ENCODE measurements at places on chromosomes 11 and 22.
A peak's percentile ranks its signal among the peaks of the same experiment; 100 is the strongest.

GRCh38 chr11:118295815-118296454, 8.6 kb upstream of the CD3E start:
- DNase-seq, result no peak

DNA sequence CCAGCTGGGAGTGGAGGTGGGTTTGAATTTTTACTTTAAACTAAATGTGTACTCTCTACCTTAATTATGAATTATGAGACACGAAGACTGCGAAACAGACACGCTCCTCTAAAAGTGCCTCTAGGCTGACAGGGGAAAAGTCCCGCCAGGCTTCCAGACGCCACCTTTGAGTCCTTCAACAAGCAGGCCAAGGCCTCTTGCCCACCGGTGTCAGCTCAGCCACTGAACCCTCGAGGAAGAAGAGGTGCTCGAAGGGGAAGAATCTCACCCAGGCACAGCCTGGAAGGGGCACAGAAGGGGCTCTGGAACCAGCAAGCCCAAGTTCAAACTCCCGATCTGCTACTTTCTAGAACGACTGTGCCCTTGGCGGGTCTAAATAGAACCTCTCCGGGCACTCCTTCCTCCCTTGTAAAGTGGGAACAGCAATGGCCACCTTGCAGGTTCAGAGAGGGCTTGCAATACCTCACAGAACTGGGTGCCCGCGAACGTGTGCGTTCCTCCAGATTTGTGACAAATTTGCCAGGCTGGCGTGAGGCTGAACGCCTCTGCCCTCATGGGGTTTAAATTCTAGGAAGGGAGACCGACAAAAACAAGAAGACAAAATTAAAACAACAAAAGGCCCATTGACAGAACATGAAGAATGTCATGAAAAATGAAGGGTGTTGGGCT, 158.5 kb upstream of the GRK3 start:
- no peak for DNase-seq

DNA sequence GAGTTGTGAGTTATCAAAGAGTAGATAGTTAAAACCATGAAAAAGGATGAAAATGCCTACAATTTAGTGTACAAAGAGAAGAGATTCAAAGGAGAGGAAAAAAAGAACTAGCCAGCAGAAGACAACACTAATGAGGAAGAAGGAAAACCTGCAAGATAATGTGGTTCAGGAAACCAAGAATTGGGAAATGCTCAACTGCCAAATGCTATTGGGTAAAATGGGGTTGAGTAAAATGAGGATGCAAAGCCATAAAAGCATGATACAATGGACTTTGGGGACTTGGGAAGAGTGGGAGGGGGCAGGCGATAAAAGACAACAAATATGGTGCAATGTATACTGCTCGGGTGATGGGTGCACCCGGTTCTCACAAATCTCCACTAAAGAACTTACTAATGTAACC, 7.6 kb upstream of the OR52K2 start:
- no peak for DNase-seq

DNA sequence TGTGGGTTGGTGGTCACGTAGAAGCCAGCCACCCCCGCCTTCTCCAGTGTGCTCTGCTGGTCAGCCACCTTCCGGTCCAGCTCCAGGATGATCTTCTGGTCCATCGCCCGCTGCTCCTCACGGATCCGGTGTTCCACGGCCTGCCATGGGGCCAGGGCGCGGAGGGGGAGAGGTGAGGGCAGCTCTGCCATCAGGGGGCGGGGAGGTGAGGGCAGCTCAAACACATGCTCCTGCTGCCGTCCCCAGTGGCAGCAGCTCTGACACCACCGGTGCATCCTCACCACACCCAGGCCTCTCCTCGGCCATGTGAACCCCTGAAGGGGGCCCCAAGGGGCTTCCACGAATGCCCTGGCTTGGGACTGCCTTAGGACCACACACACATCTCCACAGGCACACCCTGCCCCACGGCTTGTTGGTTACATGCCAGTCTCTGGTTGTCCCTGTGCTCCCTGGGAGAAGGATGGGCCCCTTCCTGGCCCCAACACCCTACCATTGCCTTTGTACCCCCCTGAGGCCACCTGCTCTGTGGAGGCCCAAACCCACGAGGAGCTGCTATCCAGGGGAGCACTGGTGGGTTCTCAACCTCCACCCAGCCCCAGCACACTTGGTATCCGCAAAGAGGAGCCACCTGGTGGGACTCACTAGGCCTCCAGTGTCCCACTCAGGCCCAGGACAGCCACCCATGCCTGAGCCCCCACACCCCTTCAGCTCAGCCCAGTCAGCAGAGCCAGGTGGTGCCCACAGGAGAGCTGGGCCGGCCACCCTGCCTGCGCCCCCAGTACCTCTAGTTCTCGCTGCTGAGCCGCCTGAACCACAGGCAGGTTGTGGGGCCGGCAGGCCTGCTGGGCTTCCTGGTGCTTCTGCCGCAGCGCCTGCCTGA, 4.3 kb downstream of the DGCR6L start:
- DNase-seq, result peak; percentile 44

- no peak for DNase-seq
These were observed 1.5 kb downstream of the UFD1 start for GRCh38 chr22:19477321-19478044.

DNA sequence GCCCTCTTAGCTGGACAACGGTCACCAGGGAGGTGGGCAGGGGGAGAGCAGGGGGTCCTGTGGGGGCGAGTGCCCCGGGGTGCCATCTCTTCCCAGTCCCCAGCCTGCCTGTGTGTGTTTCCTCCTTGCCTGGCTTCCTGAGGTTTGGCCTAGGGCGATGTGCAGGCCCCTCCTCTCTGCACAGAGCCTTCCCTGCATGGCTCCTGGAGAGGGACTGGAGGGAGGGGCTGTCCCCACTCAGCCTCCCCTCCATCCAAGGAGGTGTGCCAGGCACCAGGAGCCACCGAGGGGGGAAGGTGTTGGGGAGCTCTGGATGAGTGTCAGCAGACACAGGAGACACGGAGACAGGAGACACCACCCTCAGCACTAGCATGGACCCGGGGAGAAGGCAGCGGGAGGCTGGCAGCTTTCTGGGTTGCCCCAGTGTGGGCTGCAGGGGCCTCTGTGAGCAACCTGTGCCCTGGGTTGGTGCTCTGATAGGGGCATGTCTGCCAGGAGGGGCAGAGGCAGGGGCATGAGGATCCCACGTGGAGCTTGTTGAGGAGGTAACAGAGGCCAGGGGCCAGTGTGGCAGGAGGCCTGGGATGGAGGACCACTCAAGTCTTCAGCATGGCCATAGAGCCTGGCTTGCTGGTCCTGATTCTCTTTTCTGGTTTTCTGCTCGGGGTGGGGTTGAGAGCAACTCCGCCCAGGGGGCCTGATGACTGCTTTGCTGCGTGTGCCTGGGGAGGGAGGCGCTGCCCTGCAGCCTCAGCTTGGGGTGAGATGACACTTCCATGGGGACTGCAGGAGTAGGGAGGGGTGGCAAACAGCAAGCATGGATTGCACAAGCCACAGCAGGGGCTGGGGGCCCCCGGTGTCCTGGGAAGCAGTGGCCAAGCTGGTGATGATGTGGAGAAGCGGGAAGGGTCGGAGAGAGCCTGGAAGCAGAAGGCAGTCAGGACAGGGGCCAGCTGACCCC, 78.8 kb downstream of the ST3GAL4 start:
- no peak for DNase-seq

GRCh38 chr22:27399161-27399560, 402.4 kb downstream of the MN1 start:
- no peak for DNase-seq

DNA sequence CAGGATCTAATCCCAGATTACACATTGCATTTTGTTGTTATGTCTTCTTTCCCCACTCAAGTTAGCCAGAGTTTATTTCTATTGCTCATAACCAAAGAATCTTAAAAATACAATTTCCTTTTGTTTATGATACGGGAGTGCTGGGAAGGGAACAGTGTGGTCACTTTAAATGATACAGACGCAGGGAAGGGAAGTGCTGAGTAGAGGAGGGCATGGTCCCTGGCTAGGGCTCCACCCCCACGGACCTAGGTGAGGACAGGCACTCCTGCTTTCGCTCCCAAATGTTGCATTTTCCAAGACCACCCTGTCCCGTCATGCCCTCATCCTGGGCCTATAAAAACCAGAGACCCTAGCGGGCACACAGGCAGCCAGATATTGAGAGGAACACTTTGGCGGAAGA, 30.6 kb upstream of the NARS2 start:
- DNase-seq, result no peak

- no peak for DNase-seq
These were observed 846 bp upstream of the UNC93B1 start for GRCh38 chr11:68004551-68005335.

DNA sequence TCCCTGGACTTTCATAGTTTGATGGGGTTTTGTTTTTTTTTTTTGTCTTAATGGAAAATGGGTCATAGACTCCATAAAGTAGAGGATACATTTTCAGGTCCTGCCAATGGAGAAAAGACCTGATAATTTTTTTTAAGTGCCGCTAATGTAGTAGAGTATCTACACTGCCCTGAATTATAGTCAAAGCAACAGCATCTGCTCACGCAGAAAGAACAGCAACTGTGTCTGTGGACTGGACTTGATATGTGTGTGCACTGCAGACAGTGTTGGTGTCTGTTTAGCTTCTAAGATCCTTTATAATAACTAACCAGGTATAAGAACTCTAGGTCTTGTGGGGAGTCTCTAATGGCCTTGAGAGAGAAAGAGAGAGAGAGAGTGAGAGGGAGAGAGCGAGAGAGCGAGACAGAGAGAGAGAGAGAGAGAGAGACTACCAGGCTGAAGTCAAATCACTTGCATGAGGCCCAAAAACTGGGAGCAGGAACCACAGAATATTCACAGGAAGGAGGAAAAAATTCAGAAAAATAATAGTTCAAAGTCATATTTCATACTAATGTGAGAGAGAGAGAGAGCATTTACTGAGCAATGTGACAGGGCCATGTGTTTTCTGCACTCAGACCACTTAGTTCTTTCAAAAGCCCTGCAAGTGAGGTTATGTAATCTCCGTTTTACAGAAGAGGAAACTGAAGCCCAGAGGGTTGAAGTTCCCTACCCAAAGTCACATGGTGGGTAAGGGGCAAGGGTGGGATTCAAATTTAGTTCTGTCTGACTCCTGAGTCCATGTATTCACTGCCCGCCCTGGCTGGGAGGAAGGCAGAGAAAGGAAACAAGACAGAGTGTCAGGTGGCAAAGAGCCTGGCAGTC, 8.6 kb upstream of the MIAT start:
- DNase-seq, result no peak

- no peak for DNase-seq
These were observed 461.6 kb downstream of the BUD13 start for GRCh38 chr11:116311206-116311605.

- DNase-seq, result no peak
These were observed 185.3 kb downstream of the BRD1 start for GRCh38 chr22:49642331-49642730.

DNA sequence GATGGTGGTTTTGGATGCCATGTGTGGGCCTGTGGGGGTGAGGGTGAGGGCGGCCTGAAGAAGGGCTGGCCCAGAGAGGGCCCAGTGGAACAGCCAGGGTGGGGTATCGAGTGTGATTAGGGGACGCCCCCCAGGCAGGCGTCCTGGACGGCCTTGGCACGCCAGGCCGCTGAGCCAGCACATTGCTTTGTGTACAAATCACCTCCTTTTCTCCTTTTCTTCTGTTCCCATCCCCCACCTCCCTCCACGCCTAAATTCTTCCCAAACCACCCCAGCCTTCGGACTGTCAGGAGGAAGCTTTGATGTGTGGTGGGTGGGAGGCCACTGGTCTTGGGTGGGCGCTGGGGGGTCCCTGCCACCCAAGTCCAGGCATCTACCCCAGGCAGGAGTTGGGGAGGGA, 7.8 kb upstream of the CD248 start:
- DNase-seq, result peak; percentile 100

DNA sequence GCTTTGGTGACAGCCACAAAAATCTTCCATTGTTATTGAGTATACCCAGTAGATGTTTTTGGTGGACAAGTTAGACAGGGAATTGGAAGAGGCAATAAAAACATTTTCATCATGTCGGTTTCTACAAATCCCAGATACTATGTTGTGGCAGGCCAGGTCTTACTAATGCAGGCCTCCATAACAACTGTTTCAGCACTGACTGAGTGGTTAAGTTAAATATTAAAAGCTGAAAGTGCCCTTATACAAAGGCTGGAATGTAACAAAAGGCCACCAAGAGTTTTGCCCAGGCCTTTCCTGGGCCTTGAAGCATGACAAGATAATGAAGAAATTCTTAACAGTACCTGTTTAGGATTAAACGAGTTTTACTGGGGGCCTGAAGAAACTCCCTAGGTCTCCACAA, 29.3 kb downstream of the DMC1 start:
- no peak for DNase-seq

DNA sequence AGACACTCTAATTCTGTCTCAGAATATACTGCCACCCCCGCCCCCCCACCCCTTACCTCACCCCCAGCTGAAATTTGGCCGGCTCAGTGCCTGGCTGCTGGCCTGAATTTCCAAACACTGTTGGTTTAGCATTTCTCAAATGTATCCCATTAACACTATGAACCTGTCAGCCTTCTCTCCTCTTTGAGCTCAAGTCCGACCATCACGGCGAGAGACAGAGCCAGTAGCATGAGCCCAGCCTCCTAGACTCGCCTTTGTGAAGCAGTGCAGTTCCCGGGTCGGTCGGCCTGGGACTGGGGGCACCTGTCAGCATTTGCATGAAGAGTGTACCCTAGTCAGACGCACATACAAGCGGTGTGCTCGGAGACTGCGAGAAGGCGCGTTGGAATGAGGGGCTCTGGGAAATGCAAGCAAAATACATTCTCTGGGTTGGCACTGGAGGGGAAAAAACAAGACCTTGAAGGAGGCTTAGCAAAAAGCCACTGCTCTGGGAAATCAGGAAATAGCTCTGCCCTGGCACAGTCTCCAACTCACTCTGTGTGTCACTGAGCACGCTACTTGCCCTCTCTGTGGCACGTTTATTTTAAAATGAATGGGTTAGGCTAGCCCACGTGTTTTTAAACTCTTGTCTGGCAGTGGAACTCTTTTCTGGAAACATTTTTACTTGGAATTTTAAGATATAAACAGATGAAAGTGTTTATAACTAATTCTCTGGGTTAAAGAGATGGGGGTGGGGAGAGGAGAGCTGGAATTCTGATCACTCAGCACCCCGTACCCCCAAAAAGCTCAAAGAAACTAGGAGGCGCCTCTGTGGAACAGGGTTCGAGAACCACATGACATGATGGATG, 108.3 kb downstream of the TIMP3 start:
- DNase-seq, result no peak

DNA sequence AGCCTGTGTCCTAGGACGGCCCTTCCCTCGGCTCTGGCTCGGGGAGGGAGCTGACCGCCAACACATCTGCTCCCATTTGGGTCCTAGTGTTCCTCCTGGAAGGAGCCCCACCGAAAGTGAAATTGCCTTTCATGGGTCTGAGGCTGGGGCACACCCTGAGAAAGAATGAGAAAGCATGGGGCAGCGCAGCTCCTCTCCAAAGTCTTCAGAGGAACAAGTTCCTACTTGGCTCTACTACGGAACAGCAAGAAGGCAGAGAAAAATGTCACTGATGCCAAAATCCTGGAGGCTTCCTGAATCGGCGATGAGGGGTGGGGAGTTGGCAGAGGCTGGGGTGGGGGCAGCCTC, 41.5 kb upstream of the MYEOV start:
- no peak for DNase-seq

DNA sequence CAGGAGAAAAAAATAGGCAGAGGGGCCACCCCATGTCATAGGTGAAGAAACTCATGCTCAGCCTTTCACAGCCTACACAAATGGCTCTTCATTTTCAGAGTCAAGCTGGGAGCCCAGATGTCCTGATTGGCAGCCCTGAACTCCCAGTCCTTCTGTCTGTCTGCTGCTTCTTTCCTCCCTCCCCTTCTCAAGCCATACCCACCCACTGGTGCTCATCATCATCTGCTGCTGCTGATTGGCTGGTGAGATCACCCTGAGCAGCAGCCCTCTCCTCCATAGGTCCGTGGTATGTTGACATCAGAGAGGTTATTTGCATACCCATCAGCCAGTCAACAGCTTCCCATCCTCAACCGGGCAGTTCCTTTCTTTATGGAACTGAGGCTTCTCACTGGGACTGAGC, 46.1 kb upstream of the PRDM11 start:
- peak; percentile 55 for DNase-seq
